CD4-positive, alpha-beta T cell treated with Interleukin-15 for 4 hours (primary cell): ENCODE measurements at places on chromosomes 1 and 21.

GRCh38 chr1:37486680-37487618 lies 12.6 kb downstream of the ZC3H12A start:
- DNase-seq, result peak; percentile 79

DNA sequence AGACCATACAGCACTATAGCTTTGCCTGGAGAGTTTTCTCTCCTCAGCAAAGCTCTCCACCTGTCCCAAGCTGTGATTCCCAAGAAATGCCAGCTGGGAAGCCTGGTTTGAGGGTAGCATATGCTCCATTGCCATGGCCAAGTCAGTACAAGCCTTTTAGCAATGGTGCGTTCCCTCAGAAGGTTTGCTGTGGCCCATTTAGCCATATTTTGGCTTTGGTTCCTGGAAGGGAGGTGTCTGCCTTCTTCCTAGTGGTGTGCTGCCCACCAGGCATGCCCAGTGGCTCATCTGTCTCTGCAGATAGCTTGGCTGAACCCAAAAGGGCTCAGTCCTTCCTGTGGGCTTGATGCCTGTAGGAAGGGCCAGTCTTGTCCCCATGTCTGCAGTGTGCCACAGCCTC lies 32.4 kb downstream of the GALNT2 start:
- no peak for DNase-seq

GRCh38 chr21:42746240-42746592 lies 92.8 kb downstream of the PDE9A start:
- no peak for DNase-seq

DNA sequence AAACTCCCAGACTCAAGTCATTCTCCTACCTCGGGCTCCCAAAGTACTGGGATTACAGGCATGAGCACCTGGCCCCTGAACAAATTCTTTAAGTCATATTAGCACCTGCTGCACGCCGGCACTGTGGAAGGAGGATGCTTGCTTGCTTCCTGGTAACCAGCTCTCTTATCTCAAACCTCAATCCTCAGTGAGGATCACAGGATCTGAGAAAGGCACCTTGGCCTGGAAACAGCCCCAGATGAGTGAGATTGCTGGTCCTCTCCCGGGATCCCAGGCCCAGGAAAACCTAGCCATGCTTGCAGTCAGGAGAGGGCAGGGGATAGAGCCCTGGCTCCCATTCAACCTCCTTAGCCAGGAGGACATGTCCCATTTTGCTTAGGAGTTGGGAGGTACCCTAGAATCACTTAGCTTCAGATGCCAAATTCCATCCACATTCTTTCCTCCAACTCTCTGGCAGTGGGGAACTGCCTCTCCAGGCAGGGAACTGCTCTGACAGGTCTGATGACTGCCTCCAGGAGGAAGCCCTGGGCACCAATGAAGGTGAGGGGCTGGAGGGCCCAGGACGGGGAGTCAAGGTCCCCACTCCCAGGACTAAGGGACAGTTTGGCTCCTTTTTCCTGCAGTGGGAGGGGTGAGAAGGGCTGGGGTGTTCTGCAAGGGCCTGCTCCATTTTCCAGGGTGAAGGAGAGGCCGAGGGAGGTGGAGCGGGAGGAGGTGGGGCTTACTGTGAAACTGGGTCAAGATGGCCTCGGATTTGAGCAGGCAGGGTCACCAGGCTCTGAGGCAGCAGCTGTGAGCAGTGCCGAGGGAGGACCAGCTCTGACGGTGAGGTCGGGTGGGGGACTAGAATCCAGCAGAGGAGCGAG lies 9.5 kb downstream of the GPR37L1 start:
- DNase-seq, result no peak

DNA sequence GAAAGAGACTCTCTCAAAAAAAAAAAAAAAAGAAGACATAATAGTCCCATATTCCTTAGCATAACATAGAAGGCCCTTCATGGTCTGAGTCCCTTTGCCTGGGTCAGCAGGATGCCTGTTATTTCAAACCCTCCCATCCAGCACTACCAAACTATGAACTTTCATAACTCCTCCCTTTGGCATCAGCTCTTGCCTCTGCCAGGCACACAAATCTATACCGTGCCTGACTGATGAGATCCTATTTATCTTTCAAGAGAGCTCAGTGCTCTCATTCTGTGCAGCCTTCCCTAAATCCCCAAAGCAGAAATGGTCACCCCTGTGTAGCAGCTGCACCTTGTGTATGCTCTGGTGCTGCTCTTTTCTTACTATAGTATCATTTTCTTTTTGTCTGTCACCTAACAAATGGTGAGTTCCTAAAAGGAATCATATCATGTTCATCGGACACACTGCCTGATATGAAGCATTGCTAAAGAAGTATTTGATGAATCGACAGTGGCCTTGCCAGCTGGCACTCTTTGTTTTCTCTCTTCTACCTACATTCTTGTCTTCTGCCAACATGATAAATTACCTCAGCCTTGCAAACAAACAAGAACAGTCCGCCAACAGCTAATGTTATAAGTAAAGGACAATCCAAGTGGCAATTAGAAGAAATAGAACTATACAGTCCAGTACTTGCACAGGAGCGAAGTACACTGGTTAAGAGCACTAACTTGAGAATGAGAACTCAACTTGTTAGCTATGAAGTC lies 29.9 kb downstream of the FMO4 start:
- no peak for DNase-seq

- DNase-seq, result no peak
These were observed 102.3 kb downstream of the CDC42BPA start for GRCh38 chr1:227215863-227216510.

GRCh38 chr1:186978596-186979556 lies 150.1 kb downstream of the PLA2G4A start:
- DNase-seq, result no peak

DNA sequence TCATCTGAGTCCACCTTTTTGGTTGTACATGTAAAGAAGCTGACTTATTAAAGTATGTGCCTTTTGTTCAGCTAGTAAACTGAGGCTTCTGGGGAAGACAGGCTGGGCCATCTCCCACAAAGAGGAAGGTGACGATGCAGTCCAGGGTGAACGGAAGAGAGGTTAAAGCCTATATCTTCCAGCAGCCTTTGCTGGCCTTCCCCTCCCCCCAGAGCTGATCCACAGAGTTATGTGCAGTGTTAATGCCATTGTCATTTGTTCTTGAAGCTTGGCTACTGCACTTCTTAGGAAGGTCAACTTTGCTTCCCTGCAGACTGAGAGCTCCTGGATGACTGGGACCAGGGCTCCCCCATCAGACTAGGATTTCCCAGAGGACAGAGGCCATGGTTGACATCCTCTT lies 2.2 kb downstream of the SLC30A2 start:
- no peak for DNase-seq

- peak; percentile 22 for DNase-seq
These were observed 200.7 kb downstream of the CHRM3 start for GRCh38 chr1:239587066-239587465.

GRCh38 chr21:43865540-43866259 lies 677 bp downstream of the AGPAT3 start:
- DNase-seq, result peak; percentile 47

GRCh38 chr1:11740258-11741192 lies 4.6 kb downstream of the AGTRAP start:
- DNase-seq, result peak; percentile 31

DNA sequence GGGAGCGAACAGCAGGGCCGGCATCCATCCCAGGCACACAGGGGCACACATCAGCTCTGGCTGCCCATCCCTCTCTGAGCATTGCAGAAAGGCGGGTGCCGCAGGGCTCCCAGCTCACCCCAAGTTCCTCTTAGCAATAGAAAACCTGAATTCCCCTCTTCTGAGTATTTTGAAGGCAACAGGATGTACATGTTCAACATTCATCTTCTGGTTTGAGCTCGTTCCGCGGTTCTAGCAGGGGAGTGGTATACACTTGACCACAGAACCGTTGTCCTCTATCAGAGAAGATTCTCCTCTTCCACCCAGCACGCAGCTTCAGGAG lies 23.6 kb downstream of the ACTA1 start:
- DNase-seq, result no peak

- DNase-seq, result no peak
These were observed 13.1 kb upstream of the PARS2 start for GRCh38 chr1:54777431-54777830.

GRCh38 chr21:42302076-42302650 lies 13.0 kb downstream of the TFF3 start:
- DNase-seq, result no peak

GRCh38 chr1:38451541-38451993 lies 405.0 kb upstream of the POU3F1 start:
- DNase-seq, result no peak

DNA sequence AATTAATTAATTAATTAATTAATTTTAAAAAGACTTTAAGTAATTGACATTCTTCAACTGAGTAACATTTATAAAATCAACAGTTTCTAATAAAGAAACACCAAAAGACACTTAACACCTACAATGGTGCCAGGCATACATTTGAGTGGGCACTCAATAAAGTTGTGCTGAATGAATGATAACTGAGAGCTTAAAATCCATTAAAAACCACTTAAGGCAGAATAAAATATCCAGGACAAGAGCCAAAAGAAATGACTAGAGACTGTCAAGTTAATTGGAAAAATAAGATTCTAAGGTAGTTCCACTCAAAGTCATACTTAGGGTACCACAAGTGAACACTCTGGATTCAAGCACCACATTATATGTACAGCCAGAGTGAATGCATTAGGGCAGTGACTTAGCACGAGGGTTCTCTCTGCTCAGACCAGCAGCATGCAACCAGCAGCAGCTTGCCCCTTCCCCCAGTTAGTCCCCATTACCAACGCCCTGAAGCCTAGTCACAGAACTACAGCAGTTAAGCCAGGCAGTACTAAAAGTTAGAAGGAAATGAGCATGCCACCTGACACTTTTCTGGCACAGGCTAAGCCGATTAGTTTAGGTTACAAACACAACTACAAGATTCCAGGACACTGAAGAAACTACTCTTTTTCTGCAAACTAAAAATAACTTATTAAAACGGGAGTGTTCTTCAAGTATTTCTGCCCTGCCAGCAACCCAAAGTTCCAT lies 46.5 kb downstream of the LUZP1 start:
- DNase-seq, result no peak

- DNase-seq, result no peak
These were observed 140.4 kb upstream of the C1orf105 start for GRCh38 chr1:172279939-172280636.

DNA sequence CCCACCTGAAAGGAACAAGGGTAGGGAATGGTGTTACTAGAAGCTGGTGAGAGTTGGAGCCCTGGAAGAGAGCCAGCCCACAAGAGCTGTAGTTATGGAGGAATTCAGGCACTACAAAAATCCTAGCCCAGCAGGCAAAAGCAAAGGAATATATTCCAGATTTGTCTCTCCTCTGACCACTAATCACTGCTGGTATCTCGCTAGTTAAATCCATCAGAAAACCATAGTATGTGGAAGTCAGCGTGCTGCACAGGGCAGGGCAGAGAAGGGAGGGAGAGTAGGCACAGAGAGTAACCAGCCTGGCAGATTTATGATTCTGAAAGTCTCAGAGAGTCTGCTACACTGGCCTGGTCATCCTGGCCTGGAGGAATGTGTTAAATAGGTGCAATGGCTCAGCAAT lies 88.6 kb downstream of the SELENOF start:
- DNase-seq, result no peak

GRCh38 chr21:14734191-14734590 lies 188.1 kb upstream of the SAMSN1 start:
- DNase-seq, result no peak

GRCh38 chr1:10528066-10529014 lies 53.6 kb downstream of the PEX14 start:
- DNase-seq, result no peak

DNA sequence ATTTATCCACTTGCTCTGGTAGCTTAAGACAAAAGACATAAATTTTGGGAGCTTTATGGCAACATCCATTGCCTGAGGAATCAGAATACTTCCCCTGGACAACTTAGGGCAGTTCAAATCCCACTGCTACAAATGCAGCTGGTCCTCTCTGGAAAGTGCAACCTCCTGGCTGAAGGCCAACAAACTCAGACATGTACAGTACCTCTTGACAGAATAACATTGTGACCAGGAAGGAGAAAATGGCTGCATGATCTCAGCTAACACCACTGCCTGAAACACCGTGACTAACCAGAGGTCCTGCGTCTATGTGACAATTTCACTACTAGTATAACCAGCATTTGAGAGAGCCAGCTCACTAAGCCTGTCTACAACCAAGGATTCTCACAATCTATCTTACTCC lies 218.9 kb downstream of the CRB1 start:
- DNase-seq, result no peak

GRCh38 chr1:119720866-119721440 lies 9.2 kb downstream of the PHGDH start:
- DNase-seq, result no peak

DNA sequence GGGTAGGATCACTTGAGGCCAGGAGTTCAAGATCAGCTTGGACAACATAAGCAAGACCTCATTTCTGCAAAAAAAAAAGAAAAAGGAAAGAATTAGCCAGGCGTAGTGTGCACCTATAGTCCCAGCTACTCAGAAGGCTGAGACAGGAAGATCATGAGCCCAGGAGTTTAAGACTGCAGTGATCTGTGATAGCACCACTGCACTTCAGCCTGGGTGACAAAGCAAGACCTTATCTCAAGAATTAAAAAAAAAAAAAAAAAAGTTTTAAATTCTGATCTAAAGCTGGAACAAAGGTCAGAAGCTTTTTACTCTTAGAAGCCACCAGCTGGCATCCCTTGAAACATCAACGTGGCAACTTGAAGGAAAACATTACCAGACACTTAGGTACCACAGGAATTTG lies 45.3 kb downstream of the HENMT1 start:
- no peak for DNase-seq

DNA sequence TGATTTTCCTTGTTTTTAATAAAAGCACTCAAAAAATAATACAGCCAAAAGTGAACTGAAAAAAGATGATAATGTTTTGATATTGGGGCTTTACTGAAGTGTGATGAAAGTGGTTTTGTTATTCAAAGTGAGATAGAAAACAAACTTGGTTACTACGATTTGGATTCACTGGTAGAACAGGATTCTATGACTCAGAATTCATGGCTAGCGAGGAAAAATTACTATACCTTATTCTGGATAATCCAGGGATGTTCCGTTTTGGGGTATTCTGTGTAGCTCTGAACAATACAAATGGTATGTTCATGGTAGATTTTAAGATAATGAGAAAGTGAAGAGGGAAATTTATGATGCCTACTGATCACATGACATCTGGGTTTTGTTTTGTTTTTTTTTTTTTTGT lies 117.7 kb downstream of the NRDC start:
- DNase-seq, result no peak

- no peak for DNase-seq
These were observed 1.2 kb downstream of the PKLR start for GRCh38 chr1:155300024-155300423.

DNA sequence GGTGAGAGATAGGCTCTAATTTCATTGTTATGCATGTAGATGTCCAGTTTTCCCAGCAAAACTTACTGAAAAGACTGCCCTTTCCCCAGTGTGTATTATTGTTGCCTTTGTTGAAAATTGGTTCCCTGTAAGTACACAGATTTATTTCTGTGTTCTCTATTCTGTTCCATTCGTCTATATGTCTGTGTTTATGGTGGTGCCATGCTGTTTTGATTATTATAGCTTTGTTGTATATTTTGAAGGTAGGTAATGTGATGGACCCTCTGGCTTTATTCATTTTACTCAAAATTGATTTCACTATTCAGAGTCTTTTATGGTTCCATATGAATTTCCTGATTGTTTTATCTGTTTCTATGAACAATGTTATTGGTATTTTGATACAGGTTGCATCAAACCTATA lies 375.8 kb upstream of the VAMP3 start:
- no peak for DNase-seq

- DNase-seq, result peak; percentile 84
These were observed 251.6 kb upstream of the SGIP1 start for GRCh38 chr1:66282343-66282852.

GRCh38 chr21:39518847-39519210 lies 67.1 kb downstream of the SH3BGR start:
- no peak for DNase-seq
